NCI-H524 treated with DMSO at 0.1 percent for 48 hours (cell line): ENCODE measurements at places on chromosomes 1 and 21.
A peak's percentile ranks its signal among the peaks of the same experiment; 100 is the strongest.

GRCh38 chr1:153099461-153100045, 5.2 kb upstream of the SPRR2E start:
- DNase-seq, result no peak

GRCh38 chr1:55402671-55403464, 187.7 kb upstream of the USP24 start:
- no peak for DNase-seq

GRCh38 chr1:203039609-203040512, 13.6 kb downstream of the PPFIA4 start:
- DNase-seq, result peak; percentile 77

DNA sequence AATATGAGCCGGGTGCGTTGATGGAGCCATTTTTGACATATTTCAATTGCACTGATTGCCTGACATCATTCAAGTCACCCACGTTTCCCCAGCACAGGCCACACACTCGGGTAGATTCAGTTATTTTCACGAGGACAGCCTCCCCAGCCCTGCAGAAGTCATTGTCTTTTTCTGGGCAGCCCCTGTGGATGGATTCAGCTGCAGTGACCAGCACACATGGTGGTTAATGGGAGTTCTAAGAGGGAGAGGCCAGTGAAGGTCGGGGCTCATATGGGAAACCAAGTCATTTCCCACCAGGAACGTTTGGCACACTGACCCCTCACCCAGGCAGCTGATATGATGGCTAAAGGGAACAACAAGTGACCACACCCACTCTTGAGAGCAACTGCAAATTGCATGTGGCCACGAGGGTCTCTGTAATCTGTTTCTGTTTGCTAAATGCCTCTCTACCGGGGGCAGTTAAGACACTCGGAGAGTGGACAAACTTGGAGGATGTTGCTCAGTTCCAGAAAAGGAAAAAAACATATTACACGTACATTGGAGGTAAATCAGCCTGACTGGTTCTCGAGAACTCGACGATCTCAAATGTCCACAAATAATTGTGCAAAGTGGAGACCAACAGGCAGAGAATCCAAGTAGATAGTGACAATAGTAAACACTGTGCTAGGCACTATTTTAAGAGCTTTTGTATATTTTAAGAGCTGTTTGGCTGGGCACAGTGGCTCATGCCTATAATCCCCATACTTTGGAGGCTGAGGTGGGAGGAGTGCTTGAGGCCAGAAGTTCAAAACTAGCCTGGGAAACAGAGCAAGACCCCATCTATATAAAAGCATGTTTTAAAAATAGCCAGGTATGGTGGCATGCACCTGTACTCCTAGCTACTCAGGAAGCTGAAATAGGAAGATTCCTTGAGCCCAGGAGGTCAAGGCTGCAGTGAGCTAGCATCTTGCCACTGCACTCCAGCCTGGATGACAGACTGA, 167.2 kb upstream of the IRF2BP2 start:
- DNase-seq, result no peak

DNA sequence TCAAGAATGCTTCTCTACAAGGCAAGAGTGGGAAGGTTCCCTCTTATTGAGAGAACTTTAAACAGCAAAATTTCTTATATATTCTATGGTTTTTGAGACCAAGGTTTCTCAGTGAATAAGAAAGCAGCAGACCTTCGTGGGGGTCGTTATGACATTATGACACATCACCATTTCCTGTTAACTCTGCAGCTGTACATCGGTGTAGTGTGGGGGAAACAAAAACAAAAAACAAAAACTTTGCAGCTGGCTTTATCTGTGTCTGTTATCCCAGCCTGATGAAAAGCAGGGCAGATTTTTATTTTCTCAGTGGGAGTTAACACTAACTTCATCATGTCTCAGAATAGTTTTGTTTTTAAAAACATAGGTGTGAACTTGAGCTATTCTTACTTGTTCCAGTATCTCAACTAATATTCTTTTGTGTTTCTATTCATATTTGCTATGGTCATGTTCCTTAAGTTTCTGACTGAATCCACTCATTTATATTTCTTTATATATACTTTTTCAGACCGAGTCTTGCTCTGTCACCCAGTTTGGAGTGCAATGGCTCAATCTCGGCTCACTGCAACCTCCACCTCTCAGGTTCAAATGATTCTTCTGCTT, 2.1 kb downstream of the SDE2 start:
- no peak for DNase-seq

GRCh38 chr1:4792565-4792964, 138.2 kb downstream of the AJAP1 start:
- no peak for DNase-seq

GRCh38 chr1:158534496-158534895, 19.7 kb downstream of the OR6Y1 start:
- DNase-seq, result no peak

DNA sequence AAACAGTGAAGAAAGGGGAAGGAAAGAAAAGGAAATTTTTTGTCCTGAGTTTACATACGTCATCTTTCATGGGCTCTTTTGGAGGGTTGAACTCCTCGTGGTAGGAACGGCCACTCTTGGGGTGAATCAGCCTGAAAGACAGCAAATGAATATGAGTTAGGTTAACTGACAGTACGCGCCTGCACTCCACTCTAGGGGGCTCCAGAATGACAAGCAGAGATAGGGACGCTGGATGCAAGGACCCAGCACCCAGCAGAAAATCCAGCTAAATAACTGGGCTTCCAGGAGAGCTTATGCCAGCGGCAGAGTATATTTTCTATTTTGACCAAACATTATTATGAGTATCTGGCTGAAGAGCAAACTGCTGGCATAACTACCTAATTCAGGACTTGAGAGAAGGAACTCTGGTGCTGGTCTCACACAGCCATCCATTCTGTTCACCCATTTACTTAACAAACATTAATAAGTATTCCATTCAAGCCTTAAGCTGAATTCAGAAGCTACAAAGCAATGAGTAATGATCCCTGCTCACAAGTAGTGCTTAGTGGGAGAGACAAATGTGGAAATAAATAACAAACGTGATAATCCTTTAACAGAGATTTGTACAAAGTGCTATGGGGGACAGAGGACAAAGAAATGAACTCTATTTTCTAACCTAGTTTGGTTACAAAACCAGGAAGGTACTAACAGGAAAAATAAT, 22.1 kb downstream of the AK2 start:
- DNase-seq, result no peak

GRCh38 chr1:154792899-154793298, 77.2 kb downstream of the KCNN3 start:
- no peak for DNase-seq

- DNase-seq, result no peak
These were observed 26.4 kb downstream of the COL6A2 start for GRCh38 chr21:46124083-46124925.
